Activated gamma-delta T cell (primary cell): ENCODE measurements at places on chromosomes 1 and 21.

DNA sequence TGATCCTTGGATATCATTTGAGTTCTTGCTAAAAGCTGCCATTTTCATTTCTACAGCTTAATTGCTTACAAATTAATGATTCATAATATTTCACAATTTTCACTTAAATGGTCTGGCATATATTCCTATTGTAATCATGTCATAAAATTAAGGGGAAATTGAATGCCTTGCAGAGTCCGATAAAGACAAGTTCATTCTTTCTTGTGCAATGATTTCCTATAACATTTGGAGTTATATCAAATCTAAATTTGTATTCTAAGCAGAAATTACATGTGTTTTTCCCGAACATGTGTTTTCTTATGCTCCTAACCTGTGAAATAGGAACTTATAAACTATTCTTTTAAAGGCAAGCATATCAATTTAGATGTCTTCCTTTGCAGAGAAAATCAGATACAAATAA is 118.3 kb upstream of the CYYR1 start:
- no peak for DNase-seq

DNA sequence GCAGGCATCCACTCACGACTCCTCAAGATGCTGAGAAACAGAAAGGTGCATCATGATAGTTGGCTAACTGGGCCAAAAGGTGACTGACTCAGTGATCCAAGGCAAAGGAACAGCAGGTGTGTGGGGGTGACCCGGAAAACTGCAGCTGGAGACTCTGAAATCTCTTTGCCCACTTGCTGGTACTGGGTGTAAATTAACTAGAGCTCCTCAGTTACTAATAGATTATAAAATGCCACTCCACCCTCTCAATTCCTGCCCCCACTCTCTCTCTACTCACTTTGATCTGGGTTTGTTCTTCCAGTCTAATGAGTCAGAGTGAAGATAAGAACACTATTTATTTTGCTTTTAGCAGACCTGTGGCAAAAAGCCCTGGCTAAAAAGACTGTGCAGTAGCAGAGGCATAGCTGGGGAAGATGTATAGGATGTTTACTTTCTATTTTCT is 7.2 kb upstream of the PIGC start:
- no peak for DNase-seq

DNA sequence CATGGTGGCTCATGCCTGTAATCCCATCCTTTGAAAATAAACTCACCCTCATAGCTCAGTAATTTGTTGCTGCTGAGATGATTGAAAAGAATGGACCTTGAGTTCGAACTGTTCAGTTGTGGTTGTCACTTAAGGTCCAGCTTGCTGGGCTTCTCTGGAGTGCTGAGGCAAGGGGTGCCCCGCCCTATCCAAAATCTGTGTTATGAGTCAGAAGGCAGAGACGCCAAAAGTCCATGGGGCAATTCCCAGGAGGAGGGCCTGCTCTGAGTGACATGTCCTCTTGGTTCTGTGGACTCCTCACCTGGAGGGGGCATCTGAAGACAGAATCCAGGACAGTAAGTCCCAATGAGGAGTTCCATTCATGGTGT is 64.8 kb downstream of the MYOM3 start:
- DNase-seq = no peak

- DNase-seq = no peak
Measured at GRCh38 chr1:20413776-20414140, 72.3 kb downstream of the CAMK2N1 start.

GRCh38 chr21:28541371-28542112 is 451.1 kb downstream of the LTN1 start:
- DNase-seq = no peak
